Caco-2 (cell line): ENCODE measurements at places on chromosomes 7 and 10. TPM values are rescaled to one million over a fixed set of nuclear protein-coding genes. Genes with fewer than 3 reads are reported as not detected.

The CYP26A1 gene
- total RNA-seq, result 0.82 and 0.93 TPM in 2 replicates

GRCh38 chr10:71696628-71697326 is 22.8 kb downstream of the C10orf105 start:
- no peak overlapping the region for H3K4me3 ChIP-seq
- H3K4me1 ChIP-seq, result no peaks in the 10 kb centered on the region
- peak; percentile 77 for DNase-seq
- H3K27me3 ChIP-seq, result no peaks in the 10 kb centered on the region
- no peak overlapping the region for H3K27ac ChIP-seq

The SYNPO2L gene
- total RNA-seq, result 0.12 and 0.16 TPM in 2 replicates

- H3K27ac ChIP-seq, result no peak overlapping the region
- H3K27me3 ChIP-seq, result no peaks in the 10 kb centered on the region
- H3K4me3 ChIP-seq, result no peak overlapping the region
- H3K36me3 ChIP-seq, result no peaks in the 10 kb centered on the region
- DNase-seq, result no peak
Observed at GRCh38 chr7:229184-229964, 37.0 kb downstream of the FAM20C start.

- no peak overlapping the region for H3K4me3 ChIP-seq
- H3K27ac ChIP-seq, result peak overlapping the region; percentile 3
- peaks cover 3% of the 10 kb centered on the region; the same call in 1 of the 2 replicates for H3K4me1 ChIP-seq
- no peaks in the 10 kb centered on the region for H3K27me3 ChIP-seq
Observed at GRCh38 chr7:21902240-21902639, 43.5 kb downstream of the CDCA7L start.
